ENCODE measurements at places on chromosomes 5 and 9.

DNA sequence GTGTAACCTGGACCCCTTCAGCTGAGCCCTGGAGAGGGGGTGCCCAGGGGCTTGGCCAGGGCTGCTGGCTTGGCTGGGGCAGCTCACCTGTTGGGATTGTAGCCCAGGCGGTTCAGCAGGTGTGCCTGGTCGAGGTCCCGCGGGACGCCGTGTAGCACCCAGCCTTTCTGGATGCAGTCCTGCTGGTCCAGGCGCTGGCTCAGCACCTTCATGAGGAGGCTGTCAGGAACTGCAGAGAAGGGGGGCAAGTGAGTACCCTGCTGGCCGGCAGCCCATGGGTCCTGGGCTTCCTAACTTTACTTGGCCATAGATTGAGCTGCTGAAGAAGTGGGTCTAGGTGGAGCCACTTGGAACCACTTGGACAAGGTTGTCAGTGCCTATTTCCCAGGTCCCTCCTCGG, 85.5 kb downstream of the AK8 start:
- no peak for DNase-seq

DNA sequence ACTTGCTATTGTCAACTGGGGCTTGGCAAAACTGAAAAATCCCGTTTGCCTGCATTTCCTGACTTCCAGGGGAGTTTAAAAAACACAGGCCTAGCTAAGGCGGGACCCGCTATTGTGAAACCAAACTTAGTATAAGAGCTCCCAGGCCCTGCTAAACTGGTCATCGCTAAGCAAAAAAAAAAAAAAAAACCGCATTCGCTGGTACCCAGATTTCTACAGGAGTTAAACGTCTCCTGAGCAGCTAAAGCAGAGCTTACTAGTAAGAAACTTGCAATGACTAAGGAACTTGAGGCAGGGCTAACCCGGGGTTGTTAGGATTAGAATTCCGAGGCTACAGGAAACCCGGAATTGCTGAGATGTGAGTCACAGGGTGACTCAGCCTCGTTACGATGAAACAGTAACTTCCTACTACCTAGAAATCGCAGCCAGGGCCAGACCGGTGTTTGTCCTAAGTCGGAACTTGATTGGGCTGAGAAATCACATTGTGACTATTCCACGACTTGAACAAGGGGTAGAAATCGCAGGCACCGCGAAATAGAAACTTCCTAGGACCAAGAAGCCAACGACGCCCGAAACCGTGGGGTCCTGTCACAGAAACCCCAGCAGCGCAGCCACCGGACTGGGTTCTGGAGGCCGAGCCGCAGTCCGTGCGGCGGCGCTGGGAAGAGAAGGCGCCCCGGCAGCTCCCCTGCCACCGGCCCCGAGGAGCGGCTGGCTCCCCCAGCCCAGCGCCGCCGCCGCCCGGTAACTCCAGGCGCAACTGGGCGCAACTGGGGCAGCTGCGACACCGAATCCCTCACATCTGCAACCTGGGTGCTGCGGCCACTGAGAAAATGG, 89.4 kb downstream of the ANXA2R start:
- peak; percentile 79 for DNase-seq

DNA sequence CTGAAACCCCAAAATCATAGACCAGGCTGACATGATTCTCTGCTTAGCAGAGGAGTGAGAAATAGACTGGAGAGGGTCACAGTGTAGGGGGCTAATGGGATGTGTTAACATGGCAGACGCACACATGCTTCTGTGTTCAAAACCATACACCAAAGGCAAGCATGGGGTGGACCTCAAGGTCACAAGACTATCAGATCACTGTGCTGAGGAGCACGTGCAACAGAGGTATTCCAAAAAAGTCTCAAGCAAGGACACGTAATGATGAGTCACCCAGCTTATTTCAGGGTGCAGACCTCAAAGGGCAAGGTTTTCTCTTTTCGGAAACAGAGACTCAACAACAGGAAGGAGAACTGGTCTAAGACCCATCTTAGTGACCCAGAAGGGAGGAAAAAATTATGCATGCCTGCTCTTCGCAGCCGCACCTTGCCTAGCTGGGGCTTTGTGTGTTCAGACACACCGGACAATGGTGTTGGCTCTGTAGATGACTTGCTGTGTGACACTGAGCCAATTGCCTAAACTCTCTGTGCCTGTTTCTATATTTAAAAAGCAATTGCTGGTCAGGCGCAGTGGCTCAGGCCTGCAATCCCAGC, 20.3 kb downstream of the WHRN start:
- peak; percentile 50 for DNase-seq

DNA sequence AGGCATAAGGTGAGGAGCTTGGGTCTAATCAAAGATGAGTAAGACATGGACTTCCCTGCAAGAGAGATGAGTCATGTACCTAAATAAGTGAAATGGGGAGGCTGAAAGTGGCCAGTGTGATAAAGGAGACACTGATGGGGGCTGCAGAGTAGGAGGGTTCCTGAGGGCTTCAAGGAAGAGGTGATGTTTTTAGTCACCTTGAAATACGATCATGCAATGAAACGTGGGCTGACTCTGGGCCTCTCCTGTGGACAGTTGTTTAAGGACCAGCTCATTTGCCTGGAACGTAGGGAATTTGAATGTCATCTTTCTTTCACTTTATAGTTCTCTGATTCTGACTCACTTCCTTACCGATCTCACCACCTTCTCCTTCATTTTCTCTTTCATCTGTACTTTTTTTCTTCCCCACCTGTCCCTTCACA, 49.6 kb upstream of the CPLX2 start:
- no peak for DNase-seq

DNA sequence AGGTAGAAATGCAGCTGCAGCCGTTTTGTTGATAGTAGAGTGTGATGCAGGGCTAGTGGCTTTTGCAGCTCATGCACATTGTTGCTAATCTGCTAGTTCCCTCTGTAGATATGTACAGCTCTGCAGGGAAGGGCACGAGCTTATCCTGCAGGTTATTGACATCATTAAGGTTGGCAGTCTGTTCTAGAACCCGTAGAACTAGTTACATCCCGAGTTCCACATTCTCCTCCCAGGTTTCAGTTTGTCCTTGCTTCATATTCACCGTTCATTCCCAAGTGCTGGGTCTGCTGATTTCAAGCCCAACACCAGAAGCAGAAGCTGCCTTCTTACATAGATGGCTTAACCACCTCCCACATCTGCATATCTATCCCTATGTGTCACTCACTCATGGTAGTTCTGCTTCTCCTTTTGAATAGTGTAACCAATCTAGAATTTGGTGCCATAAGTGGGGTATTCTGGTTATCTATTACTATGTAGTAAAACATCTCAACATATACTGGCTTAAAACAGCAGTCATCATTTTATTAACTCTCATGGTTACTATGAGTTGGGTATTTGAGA, 38.1 kb downstream of the CRHBP start:
- no peak for DNase-seq

DNA sequence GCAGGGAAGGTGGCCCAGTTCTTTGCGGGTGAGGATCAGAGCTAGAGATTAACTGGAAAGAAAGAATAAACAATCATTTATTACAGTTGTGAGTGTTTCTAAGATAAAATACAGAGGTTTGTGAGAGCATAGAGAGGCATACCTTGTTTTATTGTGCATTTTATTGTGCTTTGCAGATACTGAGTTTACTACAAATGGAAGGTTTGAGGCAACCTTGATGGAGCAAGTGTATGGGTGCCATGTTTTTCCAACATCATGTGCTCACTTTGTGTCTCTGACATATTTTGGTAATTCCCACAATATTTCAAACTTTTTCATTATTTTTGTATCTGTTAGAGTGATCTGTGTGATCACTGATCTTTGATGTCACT, 715 bp upstream of the C5orf34 start:
- DNase-seq, result no peak

DNA sequence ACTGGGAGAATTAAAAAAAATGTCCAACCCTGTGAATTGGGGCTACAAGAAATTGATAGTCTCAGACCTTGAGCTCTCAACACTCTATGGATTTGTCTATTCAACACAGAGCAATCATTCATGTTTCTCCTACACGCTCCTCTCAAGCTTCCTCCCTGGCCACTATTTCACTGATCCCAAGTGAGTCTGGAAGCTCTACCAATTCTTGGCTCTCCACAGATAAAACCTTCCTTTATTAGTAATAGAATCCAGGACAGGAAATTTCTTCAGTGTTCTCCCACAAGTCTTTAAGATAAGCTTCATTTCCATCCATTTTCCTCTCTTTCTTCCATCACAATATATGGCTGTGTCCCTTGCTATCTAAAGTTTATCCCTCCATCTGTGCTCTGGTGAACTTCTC, 215.1 kb upstream of the PAPPA start:
- DNase-seq, result no peak

DNA sequence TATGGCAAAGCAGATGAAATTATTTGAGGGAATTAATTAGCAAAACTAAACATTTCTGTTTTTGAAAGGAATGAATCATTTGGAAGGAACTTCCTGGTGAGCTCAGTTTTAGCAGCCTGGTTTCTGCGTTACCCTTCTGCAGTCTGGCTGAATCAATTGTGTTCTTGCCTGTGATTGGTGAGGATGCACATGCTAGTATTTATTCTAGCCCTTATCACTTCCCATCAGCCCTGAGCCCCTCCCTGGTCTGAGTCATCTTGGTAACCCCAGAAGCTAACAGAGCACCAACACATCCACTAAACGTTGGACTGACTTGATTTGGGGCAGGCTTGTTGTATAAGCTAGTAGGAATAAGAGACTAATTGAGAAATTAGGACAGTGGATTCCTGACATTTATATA, 6.6 kb downstream of the TJP2 start:
- DNase-seq, result peak; percentile 53

- DNase-seq, result no peak
Observed at GRCh38 chr5:126920291-126920690, 110.1 kb downstream of the MARCHF3 start.

DNA sequence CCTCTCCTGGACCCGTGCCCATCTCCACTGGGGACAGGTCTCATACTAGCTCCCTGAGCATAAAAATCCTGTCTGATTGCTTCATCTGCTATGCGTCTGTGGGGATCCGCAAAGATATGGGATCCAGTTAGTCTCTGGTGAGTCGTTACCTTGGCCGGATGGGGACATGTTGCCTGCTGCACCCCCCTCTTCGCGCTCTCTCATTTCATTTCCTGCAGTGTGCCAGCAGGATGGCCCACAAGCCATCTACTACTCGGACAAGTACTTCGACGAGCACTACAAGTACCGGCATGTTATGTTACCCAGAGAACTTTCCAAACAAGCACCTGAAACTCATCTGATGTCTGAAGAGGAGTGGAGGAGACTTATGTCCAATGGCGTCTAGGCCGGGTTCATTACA, 17.0 kb upstream of the CEP78 start:
- DNase-seq, result no peak

GRCh38 chr5:122067390-122067789, 10.7 kb downstream of the LOX start:
- DNase-seq, result no peak

GRCh38 chr5:6572825-6573380, 59.9 kb downstream of the NSUN2 start:
- DNase-seq, result no peak

DNA sequence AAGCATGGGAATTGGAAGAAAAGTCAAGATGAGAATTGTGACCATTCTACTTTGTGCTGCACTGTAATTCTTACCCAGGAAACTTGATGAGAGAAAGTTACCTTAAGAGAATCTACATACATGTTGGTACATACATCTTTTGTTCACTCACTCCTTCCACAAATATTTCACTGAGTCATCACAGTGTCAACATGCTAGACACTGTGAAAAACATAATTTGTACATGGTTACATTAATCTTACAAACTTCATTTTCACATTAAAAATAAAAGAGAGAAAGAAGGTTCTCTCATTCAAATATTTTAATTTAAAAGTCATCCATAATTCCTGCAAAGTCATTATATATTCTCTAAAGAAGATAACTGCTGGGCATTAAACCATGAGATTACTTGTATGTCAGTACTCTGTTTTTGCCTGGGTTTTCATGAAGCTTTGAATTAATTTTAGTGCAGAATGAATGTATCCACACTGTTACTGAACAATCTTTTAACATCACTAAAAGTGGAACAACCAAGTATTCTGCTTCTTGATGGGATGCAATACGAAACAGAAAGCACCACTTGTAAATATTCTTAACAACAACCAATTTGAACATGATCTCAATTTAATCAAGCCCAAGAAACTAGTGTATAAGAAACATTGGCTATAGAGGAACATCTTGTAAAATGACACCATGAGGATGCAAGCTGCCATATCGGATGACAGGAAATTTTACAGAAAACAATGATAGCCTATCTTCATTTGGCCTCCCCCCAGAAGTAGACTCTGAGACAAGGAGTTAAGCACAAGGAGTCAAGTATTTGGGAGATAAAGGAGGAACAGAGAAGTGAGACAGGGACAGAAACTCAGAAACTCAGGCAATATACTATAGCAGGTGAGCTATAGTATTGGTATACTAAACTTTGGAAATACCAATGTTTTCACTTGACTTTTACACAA, 28.4 kb downstream of the ERP44 start:
- DNase-seq, result no peak

DNA sequence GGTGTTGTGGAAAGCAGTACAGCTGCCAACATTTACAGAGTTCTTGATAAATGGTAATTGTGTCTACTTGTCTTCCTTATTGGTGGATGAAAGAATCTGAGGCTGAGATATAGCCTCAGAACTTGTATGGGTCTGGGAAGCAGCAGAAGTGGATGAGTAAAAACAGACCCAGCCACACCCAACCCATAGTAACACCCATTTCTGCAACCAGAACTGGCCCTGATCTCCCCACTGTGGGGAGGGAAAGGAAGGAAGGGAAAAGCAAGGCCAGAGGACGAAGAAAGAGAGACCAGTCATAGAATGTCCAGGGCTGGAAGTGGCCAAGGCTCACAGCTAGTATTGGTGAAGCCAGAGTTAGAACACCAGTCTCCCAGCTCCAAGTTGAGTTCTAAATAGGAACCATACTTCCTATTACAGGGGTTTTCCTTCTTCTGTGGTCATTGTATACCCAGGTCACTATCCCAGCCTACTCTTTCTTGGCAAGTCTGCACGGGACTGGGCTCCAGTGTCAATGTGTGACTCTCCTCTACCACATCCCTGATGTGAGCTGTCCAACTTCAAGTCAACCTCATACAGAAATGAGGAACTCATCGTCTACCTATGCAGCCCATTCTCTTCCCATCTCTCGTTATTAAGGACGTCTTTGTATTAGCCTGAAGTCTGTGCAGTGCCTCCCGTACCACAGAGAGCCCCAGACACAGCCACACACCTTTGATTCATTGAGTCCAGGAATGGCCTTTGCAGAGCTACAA, 35.9 kb downstream of the ITK start:
- no peak for DNase-seq

DNA sequence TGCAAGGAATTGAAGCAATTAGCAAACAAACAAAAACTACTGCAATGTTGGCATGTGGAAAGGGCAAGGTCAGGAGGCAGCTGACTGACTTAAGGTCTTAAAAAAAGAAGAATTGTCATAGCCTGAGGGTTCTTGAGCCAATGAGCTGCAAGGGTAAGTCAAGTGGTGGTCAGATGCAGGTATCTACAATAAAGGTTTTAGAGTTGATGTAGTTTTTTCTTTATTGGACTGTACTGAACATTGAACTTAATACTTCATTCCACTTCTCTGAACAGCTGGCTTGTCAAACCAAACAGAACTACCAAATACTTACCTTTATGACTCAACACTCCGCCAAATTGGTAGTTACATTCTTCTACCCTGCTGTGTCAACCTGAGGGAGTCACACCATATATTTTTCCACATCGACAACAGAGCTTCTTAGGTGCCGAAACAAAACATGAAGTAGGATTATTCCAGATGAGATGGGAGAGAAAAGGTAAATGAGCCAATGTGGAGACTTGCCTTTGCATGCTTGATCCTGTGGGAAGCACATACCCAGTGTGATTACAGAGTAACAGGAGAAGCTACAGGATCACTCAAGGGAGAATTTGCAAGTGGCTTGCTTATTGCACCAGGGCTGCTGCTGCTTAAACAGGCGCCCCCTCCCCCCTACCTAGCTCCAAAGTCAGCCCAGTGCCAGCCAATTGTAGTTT, 35.3 kb downstream of the EQTN start:
- no peak for DNase-seq
